ENCODE measurements at places on chromosomes 5 and 9.

DNA sequence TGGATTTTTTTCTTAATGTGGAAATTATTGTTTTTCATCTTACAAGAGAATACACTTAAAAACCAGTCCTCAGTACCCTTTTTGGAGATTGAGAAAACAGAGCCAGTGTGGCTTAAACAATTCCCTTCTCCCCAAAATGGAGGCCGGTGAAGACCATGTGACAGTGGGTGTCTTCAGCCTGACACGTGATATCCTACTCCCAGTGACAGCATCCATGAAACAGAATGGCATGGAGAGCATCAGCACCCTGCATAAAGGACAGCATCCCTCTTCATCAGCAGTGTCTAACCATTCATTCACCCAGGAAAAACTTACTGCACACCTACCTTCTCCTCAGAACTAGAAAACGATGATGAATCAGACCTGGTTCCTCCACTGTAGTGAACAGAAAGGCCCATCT lies 103.4 kb upstream of the RAI14 start:
- DNase-seq, result no peak

DNA sequence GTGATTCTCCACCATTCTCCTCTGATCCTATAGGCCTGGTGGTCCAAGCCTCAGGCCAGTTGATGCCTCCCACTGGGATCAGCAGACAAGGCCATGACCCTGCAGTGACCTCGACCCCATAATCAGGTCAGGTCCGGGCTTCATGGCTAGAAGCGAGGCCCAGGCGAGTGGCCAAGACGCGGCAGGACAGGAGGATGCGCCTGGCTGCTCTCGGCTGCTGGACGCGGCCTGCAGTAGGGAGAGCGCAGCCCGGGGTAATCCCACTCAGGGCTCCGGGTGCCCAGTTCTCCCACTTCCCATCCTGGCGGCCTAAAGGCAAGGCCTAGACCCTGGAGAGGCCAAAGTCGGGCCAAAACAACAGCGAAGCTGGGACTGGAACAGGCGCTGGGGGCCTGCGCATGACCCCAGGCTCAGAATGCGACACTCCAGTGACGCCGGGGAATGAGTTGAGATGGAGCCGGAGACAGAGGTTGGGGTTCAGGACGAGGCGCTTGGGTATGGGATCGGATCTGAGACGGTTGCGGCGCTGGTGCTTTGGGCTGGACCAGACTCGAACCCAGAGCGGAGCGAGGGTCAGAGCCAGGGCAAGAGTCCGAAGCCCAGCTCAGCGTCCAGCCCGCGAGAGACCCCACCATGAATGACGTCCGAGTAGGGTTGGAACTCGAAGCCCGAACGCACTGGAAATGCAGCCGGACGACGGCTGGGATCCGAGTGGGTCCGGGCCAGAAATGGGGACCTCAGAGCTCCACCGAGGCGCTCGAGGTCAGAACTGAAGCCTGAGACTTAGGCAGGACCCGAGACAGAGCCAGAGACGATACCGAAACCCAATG lies 3.2 kb downstream of the LHX6 start:
- no peak for DNase-seq

DNA sequence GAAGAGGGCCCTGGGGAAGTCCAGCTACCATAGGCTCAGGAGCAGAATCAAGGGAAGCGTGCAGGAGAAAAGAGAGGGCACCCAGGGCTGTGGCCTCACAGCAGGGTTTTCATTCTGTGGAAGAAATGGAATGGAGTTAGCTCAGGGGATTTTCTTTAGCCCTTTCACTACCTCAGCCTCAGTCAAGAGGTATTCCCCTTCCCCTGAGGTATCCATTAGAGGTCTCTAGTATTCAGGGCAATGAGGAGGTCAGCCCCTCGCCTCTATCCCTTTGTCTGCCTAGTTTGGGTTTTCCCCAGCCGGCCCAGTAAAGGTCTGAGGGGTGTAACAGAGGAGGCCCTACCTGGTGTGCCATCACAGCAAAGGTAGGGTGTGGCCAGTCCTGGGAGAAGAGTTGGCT lies 21.5 kb downstream of the GFRA3 start:
- DNase-seq, result no peak

- DNase-seq, result no peak
These were observed 18.2 kb downstream of the GLIS3 start for GRCh38 chr9:4281676-4282075.

DNA sequence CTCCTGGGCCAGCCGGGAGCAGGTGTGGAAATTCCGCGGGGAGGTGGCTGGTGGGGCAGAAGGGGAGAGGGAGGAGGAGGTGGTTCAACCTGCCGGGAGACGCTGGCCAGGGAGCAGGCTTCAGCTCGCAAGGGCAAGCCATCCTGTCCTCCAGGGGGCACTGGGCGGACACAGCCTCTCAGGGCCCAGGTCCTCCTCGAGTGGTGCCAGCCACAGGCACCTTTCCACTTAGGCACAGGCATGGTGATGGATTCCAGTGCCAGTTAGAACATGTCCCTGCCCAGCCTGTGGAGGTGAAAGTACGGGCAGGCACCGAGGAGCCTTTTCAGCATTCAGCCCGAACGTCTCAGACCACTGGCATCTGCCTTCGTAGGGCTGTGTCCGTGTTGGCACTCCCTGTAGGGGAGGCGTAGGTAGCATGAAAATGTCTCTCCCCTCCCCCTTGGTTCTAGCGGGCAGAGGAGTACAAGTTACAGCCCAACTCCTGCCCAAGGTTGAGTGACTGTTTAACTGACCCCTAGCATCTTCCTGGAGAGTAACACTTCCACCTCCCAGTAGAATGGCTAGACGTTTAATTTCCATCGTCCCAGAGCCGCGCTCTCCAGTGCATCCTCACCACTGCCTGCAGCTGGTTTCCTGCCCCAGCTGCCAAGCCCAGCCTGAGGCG lies 48.9 kb downstream of the DAB2IP start:
- peak; percentile 50 for DNase-seq

GRCh38 chr9:2704504-2704903 lies 12.8 kb upstream of the KCNV2 start:
- no peak for DNase-seq

GRCh38 chr5:82004511-82004910 lies 32.7 kb downstream of the ATG10 start:
- no peak for DNase-seq

GRCh38 chr5:137596941-137597340 lies 97.8 kb upstream of the SPOCK1 start:
- no peak for DNase-seq

DNA sequence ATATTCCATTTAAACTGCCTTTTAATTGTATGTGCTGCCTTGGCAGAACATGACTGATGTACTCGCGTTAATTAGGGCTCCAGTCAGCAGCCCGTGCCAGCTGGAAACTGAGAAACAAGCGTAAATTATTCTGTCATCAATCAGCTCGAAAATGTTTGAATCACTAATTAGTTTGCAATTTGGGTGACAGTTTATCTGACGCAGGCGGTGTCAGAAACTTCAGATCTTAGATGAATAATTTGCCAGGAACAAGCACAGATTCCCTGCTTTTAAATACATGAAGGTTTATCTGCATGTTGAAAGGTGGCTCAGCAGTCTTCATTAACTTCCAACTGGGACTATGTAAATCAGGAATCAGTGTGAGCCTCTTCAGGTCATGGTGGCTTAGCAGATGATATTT lies 176.0 kb upstream of the TLE4 start:
- no peak for DNase-seq

GRCh38 chr9:14203356-14204056 lies 110.4 kb downstream of the NFIB start:
- peak; percentile 44 for DNase-seq

- DNase-seq, result no peak
These were observed 280.6 kb downstream of the EBF1 start for GRCh38 chr5:158819095-158819494.

DNA sequence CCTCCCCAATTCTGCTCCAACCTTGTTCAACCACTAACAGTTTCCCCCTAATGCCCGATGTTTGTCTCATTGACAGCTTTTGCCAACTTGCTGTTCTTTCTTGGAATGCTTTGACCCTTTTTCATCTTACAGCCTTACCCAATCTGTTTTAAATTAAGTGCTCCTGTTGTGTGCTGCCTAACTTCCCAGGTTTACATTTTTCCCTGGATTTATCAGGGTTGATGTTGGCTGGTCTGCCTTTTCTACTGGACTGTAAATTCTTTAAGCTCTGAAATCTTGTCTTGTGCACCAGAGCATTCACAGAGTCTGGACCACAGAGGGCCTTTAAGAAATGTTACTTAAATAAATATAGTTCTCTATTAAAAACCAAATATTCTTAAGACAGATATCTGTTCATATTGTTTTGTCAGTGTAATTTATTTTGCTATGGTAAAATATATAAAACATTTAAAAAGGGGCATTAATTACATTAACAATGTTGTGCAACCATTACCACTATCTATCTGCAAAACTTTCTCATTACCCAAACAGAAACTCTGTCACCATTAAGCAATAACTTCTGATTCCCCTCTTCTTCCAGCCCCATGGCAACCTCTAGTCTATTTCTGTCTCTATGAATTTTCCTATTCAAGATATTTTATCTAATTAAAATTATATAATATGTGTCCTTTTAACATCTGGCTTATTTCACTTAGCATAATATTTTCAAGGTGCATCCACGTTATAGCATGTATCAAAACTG lies 73.0 kb downstream of the OSTF1 start:
- DNase-seq, result no peak

- DNase-seq, result no peak
These were observed 17.1 kb downstream of the LRRC8A start for GRCh38 chr9:128898845-128899565.

DNA sequence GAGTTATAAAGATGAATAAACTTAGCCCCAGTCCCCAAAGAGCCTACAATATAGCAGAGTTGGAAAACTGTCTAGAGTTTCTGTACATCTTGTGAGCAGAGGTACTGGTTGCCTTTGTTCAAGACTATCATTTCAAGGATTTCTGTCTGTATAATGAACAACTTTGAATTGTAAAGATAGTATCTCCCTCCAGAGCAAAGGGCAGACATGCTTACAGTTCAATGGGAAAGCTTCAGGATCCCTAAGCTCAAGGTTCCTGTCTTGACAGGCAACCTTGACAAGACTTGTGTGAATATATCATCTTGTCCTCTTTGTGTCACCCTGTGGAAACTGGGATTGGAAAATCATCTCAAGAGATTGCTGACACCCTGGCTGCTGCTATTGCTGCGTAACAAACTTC lies 242.8 kb upstream of the VLDLR start:
- DNase-seq, result no peak

GRCh38 chr9:114962809-114963208 lies 32.4 kb upstream of the TNFSF8 start:
- DNase-seq, result no peak

GRCh38 chr5:169142264-169142970 lies 158.5 kb downstream of the SLIT3 start:
- peak; percentile 42 for DNase-seq

GRCh38 chr5:140205216-140205615 lies 30.2 kb downstream of the CYSTM1 start:
- DNase-seq, result no peak

GRCh38 chr9:124758061-124758460 lies 13.1 kb downstream of the NR6A1 start:
- DNase-seq, result no peak

All from DMS79 treated with DMSO at 0.1 percent for 48 hours (cell line).